Transverse colon (tissue), 4 donors: ENCODE measurements at places on chromosomes 4 and X. TPM values are rescaled to one million over a fixed set of nuclear protein-coding genes. Genes with fewer than 3 reads are reported as not detected.

DNA sequence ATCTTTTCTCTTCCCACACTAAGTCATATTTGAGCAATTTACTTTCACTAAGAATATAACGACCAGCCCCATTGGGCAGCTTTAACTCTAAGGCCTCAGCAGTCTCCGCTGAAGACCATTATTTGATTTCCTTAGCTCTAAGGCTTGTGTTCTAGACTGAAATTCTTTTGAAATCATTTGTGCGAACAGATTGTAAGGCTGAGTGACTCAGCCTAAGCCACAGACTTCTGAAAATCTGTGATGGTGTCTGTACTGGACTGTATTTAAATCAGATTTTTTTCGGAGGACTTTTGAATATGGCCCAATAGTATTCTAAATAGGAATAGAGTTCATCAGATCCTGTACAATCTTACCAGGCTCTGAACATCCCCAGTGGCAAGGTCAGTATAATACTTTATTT, 150.3 kb upstream of the TECRL start:
- H3K27me3 ChIP-seq, result no peaks in the 10 kb centered on the region
- no peak for DNase-seq
- no peaks in the 10 kb centered on the region for H3K4me1 ChIP-seq
- no peaks in the 10 kb centered on the region for H3K36me3 ChIP-seq

GRCh38 chr4:48375651-48376304, 34.4 kb downstream of the SLAIN2 start:
- H3K27me3 ChIP-seq, result no peaks in the 10 kb centered on the region
- DNase-seq, result peak; percentile 71
- H3K4me3 ChIP-seq, result no peak overlapping the region
- H3K4me1 ChIP-seq, result peaks cover 14% of the 10 kb centered on the region
- peak overlapping the region; percentile 76 for H3K27ac ChIP-seq

DNA sequence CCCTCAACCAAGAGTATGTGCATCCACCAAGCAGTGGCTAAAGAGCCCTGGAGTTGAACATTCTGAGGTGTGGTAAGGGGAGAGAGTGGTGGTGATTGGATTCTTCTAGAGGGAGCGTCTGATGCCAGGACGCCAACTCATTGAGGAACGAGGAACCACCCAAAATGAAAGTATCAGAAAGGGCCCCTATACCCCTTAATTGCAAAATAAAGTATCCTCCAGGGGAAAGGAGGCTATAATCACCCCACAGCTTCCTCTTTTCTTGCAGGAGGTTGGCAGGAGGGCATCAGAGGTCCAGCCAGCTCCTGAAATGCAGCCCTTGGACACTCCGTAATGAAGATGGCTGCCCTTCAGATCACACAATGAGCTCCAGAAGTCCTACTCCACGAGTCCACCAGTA, 5.3 kb upstream of the KIAA1210 start:
- no peaks in the 10 kb centered on the region for H3K4me1 ChIP-seq
- H3K4me3 ChIP-seq, result no peak overlapping the region
- no peaks in the 10 kb centered on the region for H3K36me3 ChIP-seq
- DNase-seq, result no peak
- H3K27ac ChIP-seq, result no peak overlapping the region

- no peak for DNase-seq
- no peaks in the 10 kb centered on the region for H3K36me3 ChIP-seq
- H3K27ac ChIP-seq, result no peak overlapping the region
Observed at GRCh38 chr4:138086611-138087041, 155.5 kb downstream of the SLC7A11 start.

- H3K27me3 ChIP-seq, result no peaks in the 10 kb centered on the region
- peak; percentile 63 for DNase-seq
- H3K4me3 ChIP-seq, result no peak overlapping the region
- H3K4me1 ChIP-seq, result peaks cover 5% of the 10 kb centered on the region
Observed at GRCh38 chr4:10015140-10015753, 6.0 kb downstream of the SLC2A9 start.

GRCh38 chr4:109998867-109999584, 86.3 kb downstream of the EGF start:
- H3K27ac ChIP-seq, result no peak overlapping the region
- H3K36me3 ChIP-seq, result no peaks in the 10 kb centered on the region
- no peaks in the 10 kb centered on the region for H3K4me1 ChIP-seq
- no peak overlapping the region for H3K4me3 ChIP-seq

GRCh38 chr4:5954056-5954760, 61.3 kb upstream of the CRMP1 start:
- no peak for DNase-seq
- no peaks in the 10 kb centered on the region for H3K36me3 ChIP-seq
- peaks cover 5% of the 10 kb centered on the region for H3K27me3 ChIP-seq
- H3K4me1 ChIP-seq, result no peaks in the 10 kb centered on the region
- no peak overlapping the region for H3K27ac ChIP-seq

GRCh38 chr4:172578712-172579111, 589.9 kb upstream of the GALNT7 start:
- DNase-seq, result no peak
- no peaks in the 10 kb centered on the region for H3K36me3 ChIP-seq
- H3K27me3 ChIP-seq, result no peaks in the 10 kb centered on the region
- no peaks in the 10 kb centered on the region for H3K4me1 ChIP-seq
- H3K4me3 ChIP-seq, result no peak overlapping the region
- H3K27ac ChIP-seq, result no peak overlapping the region

- H3K4me3 ChIP-seq, result no peak overlapping the region
- H3K27me3 ChIP-seq, result no peaks in the 10 kb centered on the region
- no peak for DNase-seq
- H3K36me3 ChIP-seq, result no peaks in the 10 kb centered on the region
- peaks cover 9% of the 10 kb centered on the region for H3K4me1 ChIP-seq
Observed at GRCh38 chr4:71411981-71412380, 73.2 kb downstream of the SLC4A4 start.

DNA sequence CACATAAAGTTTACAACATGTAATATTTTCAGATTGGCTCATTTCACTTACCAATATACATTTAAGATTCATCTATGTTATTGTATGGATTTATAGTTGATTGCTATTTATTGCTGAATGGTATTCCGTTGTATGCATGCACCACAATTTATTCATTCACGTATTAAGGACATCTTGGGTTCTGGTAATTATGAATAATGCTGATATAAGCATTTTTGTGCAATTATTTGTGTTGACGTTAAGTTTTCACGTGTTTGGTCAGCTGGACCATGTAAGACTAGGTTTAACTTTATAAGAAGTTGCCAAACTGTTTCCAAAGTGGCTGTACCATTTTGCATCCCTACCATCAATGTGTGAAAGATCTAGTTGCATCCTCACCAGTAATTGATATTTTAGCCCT, 35.1 kb downstream of the MAGEB10 start:
- H3K4me3 ChIP-seq, result no peak overlapping the region
- H3K27me3 ChIP-seq, result no peaks in the 10 kb centered on the region
- H3K4me1 ChIP-seq, result no peaks in the 10 kb centered on the region
- H3K27ac ChIP-seq, result no peak overlapping the region
- H3K36me3 ChIP-seq, result no peaks in the 10 kb centered on the region

GRCh38 chr4:1021386-1022050, 10.1 kb downstream of the FGFRL1 start:
- H3K27ac ChIP-seq, result no peak overlapping the region
- H3K36me3 ChIP-seq, result no peaks in the 10 kb centered on the region
- DNase-seq, result peak; percentile 55
- H3K4me1 ChIP-seq, result peaks cover 14% of the 10 kb centered on the region

DNA sequence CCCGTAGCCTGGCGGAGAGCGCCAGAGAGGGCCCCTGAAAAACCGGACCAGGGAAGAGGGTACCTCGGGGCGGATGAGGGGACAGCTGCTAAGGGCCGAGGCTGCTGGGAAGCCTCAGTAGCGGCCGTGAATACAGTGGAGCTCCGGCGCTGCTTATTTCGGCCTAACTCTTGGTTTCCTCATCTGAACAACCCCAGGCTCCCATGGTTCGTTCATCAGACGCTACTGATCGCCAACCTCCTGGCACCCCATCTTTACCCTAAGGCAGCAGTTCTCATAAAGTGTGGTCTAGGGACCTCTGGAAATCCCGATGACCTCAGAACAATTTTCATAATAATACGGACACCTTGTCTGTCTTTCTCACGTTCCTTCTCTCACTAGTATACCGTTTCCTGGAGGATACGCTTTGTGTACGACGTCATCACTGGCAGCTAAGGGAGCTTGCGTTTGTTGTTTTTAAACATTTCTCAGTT, 645 bp upstream of the RAB28 start:
- no peaks in the 10 kb centered on the region for H3K36me3 ChIP-seq
- H3K27ac ChIP-seq, result peak overlapping the region; percentile 97
- peaks cover 3% of the 10 kb centered on the region for H3K27me3 ChIP-seq
- peak; percentile 11 for DNase-seq
- H3K4me3 ChIP-seq, result peak overlapping the region; percentile 19

DNA sequence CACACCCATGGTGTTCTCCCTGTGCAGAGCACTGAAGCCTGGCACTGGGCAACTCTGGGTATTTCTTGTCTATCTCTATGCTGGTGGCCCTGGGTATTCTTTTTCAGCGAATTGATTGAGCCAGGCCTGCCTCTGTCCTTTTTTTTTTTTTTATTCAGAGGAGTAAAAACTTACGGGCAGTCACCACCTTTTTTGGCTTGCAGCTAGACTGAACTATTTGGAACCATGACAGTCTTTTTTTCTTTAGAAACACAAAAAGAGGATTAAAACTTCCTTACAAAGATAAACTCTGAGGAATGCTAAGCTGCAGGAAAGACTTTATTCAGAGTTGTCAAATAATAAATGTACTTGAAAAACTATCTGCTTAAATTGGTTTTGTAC, 119.2 kb upstream of the STIM2 start:
- H3K36me3 ChIP-seq, result no peaks in the 10 kb centered on the region
- H3K4me3 ChIP-seq, result no peak overlapping the region
- H3K4me1 ChIP-seq, result no peaks in the 10 kb centered on the region
- H3K27ac ChIP-seq, result no peak overlapping the region
- no peaks in the 10 kb centered on the region for H3K27me3 ChIP-seq

DNA sequence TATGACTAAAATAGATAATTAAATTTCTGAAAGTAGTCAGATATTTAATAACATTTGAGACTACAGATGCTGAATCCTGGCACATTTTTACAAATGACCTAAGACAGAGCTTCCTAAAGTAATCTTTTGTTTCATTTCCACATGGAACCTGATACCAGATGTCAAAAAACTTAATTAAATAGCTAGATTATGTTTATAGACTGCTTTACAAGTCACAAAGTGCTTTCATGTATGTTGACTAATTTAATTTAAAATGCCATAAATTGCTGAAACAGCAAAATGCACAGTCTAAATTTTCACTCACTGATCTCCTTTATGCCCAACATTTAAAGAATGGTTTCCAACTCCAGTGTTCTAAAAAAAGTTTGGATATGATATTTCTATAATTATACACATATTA, 299.1 kb upstream of the TBX22 start:
- H3K27me3 ChIP-seq, result no peaks in the 10 kb centered on the region
- no peaks in the 10 kb centered on the region for H3K4me1 ChIP-seq
- no peaks in the 10 kb centered on the region for H3K36me3 ChIP-seq
- H3K27ac ChIP-seq, result no peak overlapping the region

GRCh38 chr4:81135501-81135900, 79.5 kb downstream of the PRKG2 start:
- H3K27me3 ChIP-seq, result peaks cover 7% of the 10 kb centered on the region
- H3K4me1 ChIP-seq, result no peaks in the 10 kb centered on the region
- H3K36me3 ChIP-seq, result no peaks in the 10 kb centered on the region
- DNase-seq, result no peak

DNA sequence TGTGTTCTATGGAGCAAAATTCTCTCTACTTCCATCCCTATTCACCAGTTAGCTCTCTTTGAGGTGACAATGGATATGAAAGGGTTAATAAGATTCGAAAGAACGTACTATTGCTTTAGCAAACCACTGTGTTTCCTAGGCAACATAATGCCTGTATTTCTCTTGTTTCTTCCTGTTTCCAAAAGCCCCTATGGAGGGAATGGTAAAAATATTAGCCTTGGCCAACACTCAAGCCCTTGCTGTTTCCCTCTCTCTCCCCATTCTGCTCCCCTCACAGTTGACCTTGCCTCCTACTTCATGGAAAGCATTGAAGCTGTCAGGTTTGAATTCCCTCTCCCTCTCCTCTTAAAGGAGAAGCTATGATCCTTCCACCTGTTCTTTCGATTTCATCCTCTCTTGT, 9.6 kb upstream of the PGRMC1 start:
- no peaks in the 10 kb centered on the region for H3K27me3 ChIP-seq
- no peak overlapping the region for H3K4me3 ChIP-seq
- DNase-seq, result no peak
- H3K27ac ChIP-seq, result no peak overlapping the region
- no peaks in the 10 kb centered on the region for H3K36me3 ChIP-seq

DNA sequence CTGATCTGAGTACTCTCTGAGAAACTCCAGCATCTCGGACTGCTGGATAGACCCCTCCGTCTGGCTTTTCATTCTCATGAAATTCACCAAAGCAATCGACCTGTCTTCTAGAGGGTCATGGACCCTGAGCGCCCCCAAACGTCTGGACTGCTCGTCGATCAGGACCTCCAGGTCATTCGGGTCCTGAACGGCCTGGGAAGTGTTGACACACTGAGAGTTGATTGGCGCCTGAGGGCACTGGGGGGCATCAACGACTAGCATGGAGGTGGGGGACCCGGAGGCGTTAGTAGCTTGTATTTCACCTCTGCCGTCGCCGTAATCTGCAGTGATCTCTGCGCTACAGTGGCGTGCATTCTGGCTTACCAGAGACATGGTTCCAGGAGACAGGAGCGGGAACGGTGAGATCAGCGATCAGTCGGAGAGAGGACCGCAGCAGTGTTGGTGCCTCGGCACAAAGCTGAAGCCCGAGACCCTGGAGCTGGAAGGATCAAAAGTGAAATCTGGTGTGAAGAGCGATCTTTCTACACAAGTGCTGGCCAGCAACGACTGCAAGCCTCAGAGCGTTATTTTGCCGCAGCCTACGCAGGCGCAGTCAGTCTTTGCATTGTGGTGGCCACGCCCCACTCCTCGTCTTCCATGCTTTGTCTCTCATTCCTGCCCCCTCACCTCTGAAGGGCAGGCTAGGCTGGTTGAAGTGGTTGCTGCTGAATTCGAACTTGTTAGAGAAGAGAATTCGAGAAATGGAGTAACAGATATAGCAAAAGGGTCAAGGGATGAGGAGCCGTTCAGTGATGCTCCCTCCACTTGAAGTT, at the start of gene MAGEE2:
MAGEE2 (minus strand) TSS at position 575 of the 812 bp plus-strand sequence; CDS start at position 372, 203 bp downstream.
- H3K27ac ChIP-seq, result no peak within 1 kb of the TSS
- no peak for DNase-seq
- H3K27me3 ChIP-seq, result no peaks in the 10 kb centered on the region
- H3K4me1 ChIP-seq, result no peaks in the 10 kb centered on the region
- H3K4me3 ChIP-seq, result peak within 1 kb of the TSS; percentile 23

BBS12 gene
- 0.60 TPM for total RNA-seq

RBMX2 gene
- 3.4 TPM for total RNA-seq

BEX1 gene
- not detected for total RNA-seq

BANK1 gene
- total RNA-seq, result 0.20 TPM

PDCL2 gene
- not detected for total RNA-seq
